ENCODE measurements at places on chromosomes 12 and 14. TPM values are rescaled to one million over a fixed set of nuclear protein-coding genes. Genes with fewer than 3 reads are reported as not detected.

GRIN2B gene
- total RNA-seq: 2.4 TPM

MANSC4 gene
- total RNA-seq: not detected

ZC2HC1C gene
- total RNA-seq: 1.6 TPM

CLEC7A gene
- not detected for total RNA-seq

OAS2 gene
- total RNA-seq: 0.41 TPM

LBHD2 gene
- total RNA-seq: not detected

PRB2 gene
- total RNA-seq: not detected

PIP4K2C gene
- 18.5 TPM for total RNA-seq

ATXN3 gene
- total RNA-seq: 32.7 TPM

MYL6B gene
- 170 TPM for total RNA-seq

OR6C3 gene
- not detected for total RNA-seq

GRCh38 chr12:95857156-95857555 is 1.6 kb upstream of the SNRPF start:
- DNase-seq: no peak

DNA sequence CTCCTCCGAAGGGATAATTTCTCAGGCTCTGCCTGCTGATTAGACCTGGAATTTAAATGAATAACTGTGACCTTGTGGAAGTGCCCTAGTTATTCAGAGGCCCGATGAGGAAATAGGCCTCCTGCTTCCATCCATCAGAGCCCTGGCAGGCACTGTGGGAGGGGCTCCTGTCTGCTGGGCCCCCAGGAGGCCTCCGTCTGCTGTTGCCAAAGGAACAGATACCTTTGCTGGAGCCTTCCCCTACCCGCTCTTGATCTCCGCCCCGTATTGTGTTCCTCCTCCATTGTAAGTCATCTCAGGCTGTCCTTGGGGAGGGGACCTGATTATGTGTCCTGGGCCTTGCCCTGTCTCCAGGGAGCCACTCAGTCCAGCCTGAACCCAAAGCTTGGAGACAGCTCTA is 112.3 kb downstream of the NRXN3 start:
- no peak for DNase-seq

GRCh38 chr12:124915239-124916236 is 1.1 kb upstream of the UBC start:
- DNase-seq: no peak

GRCh38 chr12:1857821-1858220 is 37.5 kb downstream of the LRTM2 start:
- DNase-seq: no peak

- no peak for DNase-seq
Observed at GRCh38 chr12:104166465-104166864, 28.5 kb upstream of the NFYB start.

DNA sequence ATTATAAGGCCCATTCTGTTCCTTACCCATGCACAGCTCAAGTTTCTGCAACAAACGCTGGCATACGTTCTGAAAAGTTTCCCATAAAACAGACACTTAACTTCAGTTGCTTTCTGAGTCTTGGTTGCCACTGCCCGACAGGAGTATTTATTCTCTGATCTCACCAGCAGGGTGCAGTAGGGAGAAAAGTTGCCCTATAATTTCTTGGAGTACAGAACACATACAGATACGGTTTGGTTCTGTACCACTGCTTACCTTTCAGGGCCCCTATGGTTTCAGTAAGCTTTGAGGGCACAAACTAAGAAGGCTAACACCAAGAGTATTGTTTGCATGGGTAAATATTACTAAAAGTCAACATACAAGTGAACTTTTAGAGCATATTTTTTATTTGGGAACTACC is 77.9 kb downstream of the SPATA7 start:
- no peak for DNase-seq

GRCh38 chr14:64857979-64858744 is 21.5 kb downstream of the SPTB start:
- DNase-seq: no peak

- DNase-seq: peak; percentile 34
Observed at GRCh38 chr14:53152184-53152886, 788 bp downstream of the DDHD1 start.

DNA sequence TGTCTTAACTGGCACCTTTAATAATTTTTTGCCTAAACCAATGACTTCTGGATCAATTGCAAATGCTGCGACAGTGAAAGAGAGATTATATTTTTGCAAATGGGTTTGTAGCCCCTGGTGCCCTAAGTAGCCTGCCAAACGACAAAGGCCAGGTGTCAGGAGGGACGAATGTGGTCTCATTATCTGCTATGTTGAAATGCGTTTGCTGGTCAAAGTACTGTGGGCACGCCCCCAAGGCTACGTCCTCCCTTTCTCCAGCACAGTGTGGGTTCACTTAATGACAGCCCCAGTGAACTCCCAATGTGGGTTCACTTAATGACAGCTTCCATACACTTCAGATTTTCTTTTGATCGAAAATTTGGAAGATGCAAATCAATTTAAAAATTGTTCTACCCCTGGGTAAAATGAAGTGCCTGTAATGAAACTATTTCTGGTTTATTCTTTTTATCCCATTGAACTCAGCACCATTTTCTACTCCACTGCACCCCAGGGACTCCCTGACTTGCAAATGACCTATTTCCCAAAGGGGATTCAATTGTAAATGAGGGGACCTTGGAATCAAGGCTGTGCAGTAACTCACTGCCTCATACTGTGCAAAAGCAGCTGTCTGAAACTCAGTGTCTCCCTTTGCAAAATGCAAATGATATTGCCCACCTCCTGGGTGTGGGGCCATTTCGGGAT is 1.4 kb downstream of the SERPINA11 start:
- DNase-seq: no peak

GRCh38 chr14:36439766-36440165 is 80.3 kb downstream of the NKX2-1 start:
- DNase-seq: no peak

DNA sequence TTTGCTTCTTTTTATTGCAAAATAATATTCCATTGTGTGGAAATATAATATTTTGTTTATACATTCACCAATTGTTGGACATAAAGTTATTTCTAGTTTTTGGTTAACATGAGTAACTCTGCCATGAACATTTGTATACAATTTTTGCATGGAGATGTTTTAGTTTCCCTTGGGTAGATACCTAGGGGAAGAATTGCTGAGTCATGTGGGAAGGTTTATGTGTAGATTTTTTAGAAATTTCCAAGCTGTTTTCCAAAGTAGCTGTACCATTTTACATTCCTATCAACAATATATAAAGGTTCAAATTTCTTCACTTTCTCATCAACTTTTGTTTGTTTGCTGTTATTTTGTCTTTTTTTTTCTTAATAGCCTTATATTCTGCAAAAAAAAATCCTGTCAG is 664.7 kb upstream of the FBXO33 start:
- DNase-seq: no peak

DNA sequence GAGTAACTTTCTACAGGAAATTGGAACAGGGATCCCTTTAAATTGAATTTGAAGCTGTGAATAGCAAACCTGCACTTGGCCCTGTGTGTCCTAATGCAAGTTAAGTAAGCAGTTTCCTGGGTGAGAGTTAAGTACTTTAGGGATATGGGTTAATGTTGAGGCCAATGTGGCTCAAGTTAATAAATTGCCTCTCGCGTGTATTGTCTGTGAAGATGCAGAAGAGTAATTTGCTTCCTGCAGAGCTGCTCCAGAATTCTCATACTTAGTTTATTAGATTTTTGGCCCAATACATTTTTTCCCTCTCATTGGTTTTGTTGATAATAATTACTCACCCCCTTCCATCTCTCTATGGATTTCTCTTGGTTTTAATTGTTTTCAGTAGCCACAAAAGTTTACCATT is 86.5 kb downstream of the SLC25A47 start:
- no peak for DNase-seq

DNA sequence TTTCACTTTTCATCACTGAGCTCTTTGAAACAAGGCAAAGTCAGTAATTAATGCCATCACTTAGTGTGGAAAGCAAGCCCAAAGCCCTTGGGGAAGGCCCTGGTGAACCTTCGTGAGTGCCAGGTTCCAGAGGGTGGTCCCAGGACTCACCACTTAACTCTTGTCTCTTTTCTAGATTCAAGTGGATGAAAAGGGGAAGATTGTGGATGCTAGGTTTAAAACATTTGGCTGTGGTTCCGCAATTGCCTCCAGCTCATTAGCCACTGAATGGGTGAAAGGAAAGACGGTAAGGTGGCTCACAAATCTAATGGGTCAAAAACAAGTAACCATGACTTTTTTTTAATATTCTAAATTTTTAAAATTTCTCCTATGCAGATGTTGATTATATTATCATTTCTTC is 2.8 kb downstream of the ISCU start:
- no peak for DNase-seq

- no peak for DNase-seq
Observed at GRCh38 chr14:101947577-101947903, 16.8 kb upstream of the DYNC1H1 start.

DNA sequence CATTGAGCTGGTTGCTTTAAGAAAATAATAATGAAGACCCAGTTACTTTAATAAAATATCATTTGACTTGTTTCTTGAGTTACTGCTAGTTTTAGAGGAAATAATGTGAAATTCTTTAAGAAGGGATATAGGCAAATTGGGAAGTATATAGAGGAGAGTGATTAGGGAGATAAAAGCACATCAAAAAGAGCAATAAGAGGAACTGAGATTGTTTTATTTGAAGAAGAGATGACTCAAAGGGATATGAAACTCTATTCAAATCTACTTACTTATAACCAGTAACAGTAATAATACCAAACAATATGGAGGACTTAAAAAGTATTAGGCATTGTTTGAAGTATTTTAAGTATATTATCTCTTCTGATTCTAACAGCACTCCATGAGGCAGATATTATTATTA is 37.1 kb downstream of the LRRK2 start:
- no peak for DNase-seq

DNA sequence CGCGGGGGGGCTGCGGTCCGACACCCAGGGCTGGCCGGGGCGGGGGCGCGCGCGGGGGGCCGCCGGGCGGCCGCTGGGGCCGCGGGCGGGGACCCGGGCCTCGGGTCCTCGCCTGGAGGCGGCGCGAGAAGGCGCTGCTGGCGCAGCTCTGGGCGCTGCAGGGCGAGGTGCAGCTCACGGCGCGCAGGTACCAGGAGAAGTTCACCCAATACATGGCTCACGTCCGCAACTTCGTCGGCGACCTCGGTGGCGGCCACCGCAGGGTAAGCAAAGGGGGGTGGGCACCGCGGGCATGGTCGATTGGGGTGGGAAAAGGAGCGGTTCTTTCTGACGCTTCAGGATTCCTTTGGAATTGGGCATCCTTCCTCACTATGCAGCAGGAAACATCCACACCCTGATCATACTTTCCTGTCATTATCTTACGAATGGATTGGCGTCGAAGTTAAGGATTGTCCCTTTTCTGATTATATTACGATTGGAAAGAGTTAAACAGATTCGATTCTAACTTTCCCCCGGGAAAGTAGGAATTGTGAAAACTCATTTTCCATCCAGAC is 798 bp downstream of the PDZRN4 start:
- DNase-seq: no peak
